ENCODE measurements at places on chromosomes 2 and 18.

DNA sequence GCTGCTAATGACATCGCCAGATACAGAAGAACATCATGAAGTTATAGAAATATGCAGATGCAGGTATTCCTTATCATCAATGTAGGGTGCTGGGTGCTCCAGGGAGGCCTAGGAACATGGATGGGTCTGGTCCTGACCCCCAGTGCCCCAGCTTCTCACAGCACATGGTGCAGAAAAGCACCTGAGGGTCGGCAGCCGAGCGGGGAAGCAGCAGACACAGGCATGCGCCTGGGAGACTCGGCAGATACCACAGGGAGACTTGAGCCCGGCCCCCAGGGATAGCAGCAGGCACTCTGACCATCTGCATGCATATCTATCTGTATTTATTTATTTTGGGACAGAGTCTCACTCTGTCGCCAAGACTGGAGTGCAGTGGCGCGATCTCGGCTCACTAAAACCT lies 43.2 kb downstream of the TMEM18 start:
- DNase-seq = no peak

DNA sequence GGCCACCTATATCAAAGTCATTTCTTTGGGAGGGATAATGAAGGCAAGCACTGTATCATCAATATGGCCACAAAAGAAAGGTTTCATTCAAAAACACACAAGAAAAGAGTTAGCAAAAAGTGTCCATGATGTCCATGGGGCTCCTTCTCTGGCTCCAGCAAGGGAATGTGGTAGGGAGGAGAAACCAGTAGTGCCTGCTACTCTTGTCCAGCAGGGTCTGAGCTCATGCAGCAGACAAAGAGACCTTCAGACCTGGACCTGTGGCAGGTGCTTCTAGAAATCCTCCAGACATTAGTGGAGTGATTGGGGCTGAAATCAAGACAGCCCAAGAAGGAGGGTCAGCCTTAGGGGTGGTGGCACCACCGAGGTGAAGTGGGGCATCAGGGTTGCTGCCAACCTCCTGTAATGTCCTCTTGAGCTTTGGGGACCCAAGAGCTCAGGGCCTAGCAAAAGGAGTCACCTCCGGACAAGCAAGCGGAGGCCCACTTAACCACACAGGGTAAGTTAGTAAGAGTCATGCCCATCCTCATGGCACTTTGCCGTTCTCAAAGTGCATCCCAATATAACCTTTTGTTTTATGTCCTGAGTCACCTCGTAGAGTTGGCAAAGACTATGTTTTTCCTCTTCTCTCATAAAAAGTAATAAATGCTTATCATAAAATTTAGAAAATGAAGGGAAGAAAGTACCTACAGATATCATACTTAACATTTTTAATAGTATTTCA lies 112.6 kb upstream of the YPEL5 start:
- DNase-seq = no peak

GRCh38 chr18:45678441-45678840 lies 45.5 kb upstream of the SLC14A1 start:
- no peak for DNase-seq

GRCh38 chr2:217789736-217790181 lies 213.0 kb downstream of the TNS1 start:
- DNase-seq = no peak

GRCh38 chr18:46214435-46214834 lies 110.2 kb downstream of the HAUS1 start:
- no peak for DNase-seq

DNA sequence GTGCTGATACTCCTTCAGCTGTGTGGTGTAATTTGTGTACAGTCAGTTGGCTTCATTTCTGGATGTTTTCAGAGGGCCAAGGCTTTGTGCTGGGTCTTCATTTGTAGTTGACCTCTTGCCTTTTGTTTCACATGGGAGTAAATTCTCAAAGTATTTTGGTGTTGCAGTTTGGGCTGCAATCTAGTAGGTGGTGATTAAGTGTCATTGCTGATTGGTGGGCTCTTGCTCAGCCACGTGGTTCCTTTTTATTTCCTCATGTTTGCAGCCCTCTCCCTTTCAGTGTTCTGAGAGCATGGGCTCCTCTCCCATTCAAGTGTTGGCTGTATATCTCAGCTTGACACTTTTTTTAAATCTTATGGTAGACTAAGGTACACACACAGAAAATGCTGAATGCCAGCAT lies 96.8 kb downstream of the SNTG2 start:
- DNase-seq = no peak

DNA sequence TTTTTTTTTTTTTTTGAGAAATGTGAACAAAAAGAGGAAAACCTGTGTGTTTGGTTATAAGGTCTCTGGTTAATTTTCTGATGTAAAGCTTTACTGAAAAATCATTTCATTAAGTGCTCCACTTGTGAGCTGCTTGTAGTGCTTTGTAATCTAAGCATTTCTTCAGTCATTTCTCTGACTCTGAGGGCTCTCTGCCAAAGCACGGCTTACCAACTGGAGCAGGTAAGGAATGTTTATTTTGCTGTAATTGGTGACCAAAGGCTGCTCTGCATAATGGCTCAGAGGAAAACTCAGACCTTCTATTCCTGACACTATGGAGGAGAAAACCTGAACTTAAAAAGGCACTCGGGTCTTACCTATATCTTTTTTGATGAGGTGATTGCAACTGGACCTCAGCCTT lies 848.8 kb downstream of the MBD2 start:
- no peak for DNase-seq

- no peak for DNase-seq
These were observed 292.8 kb upstream of the LRP1B start for GRCh38 chr2:142423603-142424002.

Measured in NCI-H526 treated with DMSO at 0.1 percent for 48 hours (cell line).